ENCODE measurements at places on chromosomes 7 and 10.

DNA sequence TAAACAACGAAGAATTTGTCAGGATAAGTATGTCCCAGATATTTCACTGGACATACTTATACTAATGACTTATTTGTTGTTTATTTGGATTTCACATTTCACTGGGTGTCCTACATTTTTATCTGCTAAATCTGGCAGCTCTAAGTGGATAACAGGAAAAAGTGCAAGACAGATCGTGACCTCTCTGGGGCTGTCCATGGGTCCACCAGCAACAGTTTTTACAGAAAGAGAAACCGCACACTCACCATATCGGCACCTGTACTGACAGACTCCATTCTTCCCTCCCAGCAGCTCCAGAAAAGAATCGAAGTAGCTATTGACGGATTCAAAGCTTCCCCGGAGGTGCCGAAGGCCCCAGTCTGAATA, 393 bp downstream of the PLA2G12B start:
- DNase-seq = no peak

GRCh38 chr10:117441812-117442443, 66.7 kb upstream of the PDZD8 start:
- no peak for DNase-seq

DNA sequence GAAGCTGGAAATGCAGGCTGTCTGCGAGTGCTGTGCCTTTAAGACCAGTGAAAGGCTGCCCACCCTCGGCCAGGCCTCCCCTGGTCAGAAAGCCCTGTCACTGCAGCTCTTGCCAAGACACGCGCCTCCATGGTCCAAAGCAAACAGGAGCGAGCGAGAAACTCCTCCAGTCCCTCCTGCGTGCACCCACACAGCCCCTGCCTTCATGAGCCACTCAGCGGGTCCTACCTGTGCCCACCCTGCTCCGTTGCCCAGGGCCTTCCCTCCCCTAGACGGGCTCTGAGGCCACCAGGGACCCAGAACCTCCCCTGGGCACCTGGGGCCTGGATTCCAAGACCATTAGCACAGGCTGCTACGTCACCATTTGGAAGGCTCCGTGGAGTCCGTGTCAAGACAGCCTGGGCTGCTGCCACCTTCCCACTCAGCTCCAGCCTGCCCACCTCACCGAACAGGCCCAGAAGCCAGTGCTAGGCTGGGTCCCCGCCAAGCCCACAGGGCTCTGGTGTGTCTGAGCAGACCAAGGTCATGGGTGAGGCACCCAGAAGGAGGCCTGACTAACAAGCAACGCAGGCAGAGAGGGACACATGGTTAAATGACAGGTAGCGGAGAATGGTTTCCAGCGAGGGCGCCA, 144.5 kb downstream of the NEURL1 start:
- DNase-seq = no peak

DNA sequence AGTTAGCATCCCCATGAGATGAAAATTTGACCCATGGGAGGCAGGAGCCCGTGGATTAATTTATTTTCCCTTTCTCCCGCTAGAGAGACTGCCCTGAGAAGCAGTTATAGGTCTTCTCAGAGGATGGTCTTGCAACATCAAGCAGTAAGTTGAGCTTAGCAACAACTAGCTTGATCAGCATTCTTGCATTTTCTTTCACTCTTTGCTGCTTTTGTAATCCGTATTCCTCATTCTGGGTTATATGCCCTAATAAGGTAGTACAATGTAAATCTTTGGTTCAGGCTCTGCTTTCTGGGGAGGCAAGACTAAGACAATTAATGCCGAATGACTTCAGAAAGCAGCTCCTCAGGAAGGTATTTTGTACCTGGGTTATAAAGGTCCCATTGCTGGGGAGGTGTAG, 146.8 kb downstream of the FZD1 start:
- DNase-seq = no peak

GRCh38 chr10:88809621-88810020, 7.1 kb downstream of the LIPM start:
- DNase-seq = no peak

DNA sequence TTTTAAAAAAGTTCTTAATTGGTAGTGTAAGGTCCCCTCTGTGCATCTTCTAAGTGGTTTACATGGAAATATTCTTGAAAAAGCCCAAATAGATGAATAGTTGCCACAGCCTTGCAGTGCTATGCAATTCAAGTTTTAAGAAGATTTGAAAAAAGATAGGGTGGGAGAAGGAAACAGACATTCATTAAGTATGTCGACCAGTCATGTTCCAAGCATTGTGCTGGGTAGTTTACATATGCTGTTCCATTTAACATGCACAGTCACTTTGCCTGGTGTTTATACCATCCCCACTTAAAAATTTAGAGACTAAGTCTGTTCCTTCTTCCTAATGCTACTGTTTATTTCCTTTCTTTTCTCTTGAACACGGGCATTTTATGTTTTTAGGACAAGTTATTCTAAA, 28.1 kb upstream of the NAMPT start:
- no peak for DNase-seq

Data from natural killer cell treated with Interleukin-12 subunit alpha and Interleukin-12 subunit beta and Interleukin-15 and Interleukin-18, amount 100 ng/mL, for 72 hours (primary cell).